IMR-90 (cell line): ENCODE measurements at places on chromosomes 16 and 17.

DNA sequence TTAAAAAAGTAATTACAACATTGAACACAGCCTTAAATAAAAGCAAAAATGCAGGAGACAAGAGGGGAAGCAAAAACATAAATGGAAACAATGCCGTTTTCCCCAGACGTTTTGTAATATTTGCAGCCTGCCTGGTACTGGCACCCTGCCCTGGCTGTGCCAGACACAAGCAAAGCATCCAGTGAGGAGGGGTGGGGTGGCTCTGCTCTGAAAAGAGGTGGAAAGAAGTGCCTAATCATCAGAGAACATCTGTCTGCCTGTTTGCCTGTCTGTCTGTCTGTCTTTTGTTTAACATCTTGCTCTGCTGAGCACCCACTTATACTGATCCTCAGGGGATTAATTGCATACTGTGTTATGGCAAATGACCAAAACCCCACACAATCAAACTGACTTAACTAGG lies 62.7 kb downstream of the C16orf82 start:
- DNase-seq: no peak

DNA sequence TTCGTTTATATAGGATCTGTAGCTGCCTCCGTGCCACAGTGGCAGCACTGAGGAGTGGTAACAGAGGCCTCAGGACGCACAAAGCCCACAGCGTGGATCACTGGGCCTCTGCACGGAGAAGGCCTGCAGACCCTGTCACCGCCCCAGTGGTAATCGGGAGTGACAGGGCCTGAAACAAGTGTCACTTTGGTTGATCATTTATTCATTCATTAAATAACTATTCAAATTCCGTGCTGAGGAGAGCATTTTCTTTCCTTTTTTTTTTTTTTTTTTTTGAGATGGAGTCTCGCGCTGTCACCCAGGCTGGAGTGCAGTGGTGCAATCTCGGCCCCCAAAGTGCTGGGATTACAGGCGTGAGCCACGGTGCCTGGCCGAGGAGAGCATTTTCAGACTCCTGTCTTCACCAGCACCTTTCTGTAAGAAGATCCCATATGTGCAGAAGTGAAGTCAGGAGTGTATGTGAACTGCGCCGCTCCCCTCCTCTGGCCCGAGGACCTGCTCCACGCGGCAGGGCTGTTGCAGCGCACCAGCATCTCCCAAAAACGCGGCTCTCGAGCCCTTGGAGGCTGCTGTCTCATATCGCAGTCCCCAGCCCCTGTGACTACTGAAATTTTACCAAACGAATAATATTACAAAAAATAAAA lies 44.9 kb upstream of the TRAP1 start:
- no peak for DNase-seq

DNA sequence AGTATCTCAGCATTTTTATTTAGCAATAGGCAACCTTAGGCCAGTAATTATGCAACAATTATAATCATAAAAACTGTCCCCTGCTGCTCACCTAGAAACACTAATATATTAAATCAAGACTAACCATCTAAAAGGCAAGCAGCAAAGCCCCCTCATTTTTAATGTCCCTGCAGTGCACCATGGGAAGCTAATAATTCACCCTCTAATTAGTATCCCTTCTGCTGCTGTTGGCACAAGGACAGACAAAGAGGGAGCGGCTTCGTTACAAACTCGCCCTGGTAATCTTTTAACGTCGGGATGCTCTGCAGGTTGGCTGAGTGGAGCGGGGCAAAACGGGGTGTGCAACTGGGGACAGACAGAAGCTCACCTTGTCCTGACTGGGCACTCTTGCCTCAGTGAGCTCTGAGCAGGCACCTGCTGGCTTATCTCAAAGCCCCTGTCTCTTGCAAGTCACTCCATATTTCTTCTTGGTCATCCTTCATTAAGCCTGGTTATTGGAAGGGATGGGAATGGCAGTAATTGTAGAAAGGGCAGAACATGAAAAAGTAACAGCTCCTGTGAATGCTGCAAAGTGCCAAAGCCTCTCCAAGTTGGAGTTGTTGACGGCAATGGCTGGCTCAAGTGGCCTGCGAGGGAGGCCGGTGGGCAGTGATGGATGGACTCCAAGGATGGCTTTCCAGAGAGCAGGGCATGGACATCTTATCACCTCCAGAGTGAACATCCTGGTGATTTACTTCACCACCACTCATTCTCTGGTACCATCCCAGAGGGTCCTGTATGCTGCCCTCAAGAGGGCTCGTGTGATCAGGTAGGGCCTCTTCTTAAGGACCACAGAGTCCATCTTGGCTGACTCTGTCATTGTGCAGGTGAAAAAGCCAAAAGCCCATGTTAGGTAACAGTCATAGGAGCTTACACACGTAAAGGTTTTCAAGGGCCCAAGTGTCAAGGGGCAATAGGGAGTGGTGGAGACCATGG lies 219.6 kb upstream of the N4BP1 start:
- no peak for DNase-seq

DNA sequence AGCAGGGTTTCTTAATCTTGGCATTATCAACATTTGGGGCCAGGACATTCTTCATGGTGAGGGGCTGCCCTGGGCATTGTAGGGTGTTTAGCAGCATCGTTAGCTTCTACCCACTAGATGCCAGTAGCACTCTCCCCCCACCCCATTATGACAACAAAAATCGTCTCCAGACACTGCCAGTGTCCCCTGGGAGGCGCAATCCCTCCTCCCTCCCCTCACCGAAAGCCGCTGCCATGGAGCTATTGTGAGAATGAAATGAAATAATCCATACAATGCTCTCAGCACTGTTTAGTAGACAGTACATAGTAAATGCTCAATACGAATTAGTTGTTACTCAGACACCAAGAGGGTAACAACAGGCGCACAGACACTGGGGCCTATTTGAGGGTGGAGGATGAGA lies 502.9 kb downstream of the NPIPA7 start:
- no peak for DNase-seq

DNA sequence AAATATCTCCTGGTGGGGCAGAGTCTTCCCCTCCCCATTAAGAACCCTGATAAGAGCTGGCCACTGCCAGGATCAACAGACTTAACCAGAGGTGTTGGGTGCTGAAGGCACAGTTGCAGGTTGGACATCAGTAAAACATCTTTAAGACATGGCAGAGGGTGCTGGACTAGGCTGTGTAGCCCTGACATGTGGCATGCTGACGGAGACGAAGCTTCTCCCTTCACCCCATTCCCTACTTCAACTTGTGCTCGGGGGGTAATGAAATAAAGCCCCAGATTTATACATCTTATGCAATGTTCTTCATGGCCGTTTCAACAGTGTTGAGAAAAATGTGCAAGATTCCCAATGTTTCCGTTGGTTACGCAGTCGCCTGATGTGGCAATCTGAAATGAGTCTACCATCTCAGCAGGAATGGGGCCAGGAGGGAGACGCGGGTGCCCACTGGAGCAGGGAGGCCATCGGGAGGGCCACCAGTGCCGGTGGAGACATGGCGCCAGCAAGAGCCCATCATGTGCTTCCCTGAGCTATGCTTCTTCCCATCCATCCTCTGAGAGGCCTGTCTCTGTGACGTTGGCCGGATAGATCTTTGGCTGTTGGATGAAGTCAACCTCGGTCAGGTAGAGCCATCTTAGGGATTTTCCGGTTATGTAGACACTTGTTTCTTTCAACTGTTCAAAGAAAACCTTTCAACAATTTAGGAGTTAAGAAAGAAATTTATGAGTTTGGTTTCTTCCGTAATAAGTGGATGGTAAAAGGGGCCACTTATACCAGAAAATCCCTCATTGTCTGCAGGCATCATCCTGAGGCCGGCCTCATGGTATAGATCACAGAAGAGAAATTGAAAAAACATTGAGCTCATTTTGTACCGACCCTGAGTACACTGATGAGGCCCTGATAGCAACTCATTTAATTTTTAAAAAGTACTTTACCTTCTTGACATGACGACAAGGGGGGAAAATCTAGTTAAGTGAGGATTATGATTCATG lies 6.4 kb downstream of the IRF8 start:
- DNase-seq: no peak

- DNase-seq: no peak
Observed at GRCh38 chr17:72056727-72057290, 64.0 kb upstream of the SOX9 start.

GRCh38 chr16:14569213-14569612 lies 60.8 kb downstream of the PARN start:
- no peak for DNase-seq

GRCh38 chr16:59263955-59264354 lies 529.8 kb upstream of the GOT2 start:
- no peak for DNase-seq

GRCh38 chr17:73284354-73284753 lies 22.7 kb upstream of the CPSF4L start:
- no peak for DNase-seq
